ENCODE measurements at places on chromosomes 7 and 10. TPM values are rescaled to one million over a fixed set of nuclear protein-coding genes. Genes with fewer than 3 reads are reported as not detected.
A peak's percentile ranks its signal among the peaks of the same experiment; 100 is the strongest.

MORN4 gene
- total RNA-seq = 5.6 TPM

DNA sequence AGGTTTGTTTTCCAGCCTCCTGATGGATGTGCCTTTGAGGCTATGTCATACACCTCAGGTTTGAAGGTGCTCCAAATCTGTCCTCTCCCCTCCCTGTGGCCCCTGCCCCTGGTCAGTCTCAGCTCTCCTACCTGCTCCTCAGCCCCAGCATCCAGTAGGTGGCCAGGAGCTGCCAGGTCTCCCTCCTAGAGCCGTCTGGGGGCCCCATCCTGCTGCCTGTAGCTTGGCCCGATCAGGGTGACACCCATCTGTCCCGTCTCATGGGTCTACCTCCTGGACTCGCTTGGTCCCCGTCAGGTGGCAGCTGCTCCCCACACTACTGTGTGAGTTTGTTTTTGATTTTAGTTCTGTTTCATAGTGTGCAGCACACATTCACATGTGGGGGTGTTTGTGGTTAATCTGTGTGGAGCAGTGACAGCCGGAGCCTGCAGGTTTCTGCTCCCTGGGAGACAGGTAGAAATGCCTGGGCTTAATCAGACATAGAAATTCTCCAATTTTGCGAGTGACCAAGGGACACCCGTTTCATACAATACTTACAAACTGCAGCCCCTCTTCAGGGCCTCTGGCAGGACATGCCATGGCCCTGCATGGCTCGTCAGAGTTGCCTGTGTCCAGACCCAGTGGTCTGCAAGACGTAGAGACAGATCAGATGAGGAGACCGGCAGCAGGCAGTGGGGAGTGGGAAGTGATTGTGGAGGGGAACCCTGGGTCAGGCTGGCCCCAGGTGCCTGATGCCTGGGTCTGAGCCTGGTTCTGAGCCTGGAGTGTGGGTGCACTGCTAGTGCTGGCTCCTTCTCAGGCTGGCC is 17.1 kb downstream of the ADCY1 start:
- no peak for DNase-seq

WNT2 gene
- total RNA-seq = 2.7 TPM

GRCh38 chr10:81095238-81095637 is 557.5 kb downstream of the SH2D4B start:
- DNase-seq = no peak

DNA sequence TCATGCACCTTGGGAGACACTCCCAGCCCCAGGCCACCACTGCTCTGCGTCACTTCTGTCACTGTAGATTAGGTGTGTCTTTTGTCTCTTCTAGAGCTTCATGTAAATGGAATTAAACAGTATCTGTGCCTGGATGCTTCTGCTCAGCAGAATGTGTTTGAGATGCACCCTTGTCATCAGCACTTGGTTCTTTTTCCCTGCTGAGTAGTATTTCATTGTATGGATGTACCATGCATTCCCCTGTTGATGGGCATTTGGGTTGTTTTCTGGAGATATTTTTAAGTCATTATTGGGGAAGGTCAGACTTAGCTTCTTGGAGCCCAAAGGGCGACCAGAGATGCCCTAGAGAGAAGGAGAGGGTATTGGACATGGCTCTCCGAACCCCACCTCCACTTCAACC is 124.3 kb upstream of the MACROH2A2 start:
- DNase-seq = no peak

CYP26A1 gene
- 1.9 TPM for total RNA-seq

GRCh38 chr7:83410989-83411591 is 237.8 kb downstream of the SEMA3E start:
- DNase-seq = peak; percentile 73

GRCh38 chr7:25885057-25885576 is 266.9 kb upstream of the NFE2L3 start:
- DNase-seq = no peak

DNA sequence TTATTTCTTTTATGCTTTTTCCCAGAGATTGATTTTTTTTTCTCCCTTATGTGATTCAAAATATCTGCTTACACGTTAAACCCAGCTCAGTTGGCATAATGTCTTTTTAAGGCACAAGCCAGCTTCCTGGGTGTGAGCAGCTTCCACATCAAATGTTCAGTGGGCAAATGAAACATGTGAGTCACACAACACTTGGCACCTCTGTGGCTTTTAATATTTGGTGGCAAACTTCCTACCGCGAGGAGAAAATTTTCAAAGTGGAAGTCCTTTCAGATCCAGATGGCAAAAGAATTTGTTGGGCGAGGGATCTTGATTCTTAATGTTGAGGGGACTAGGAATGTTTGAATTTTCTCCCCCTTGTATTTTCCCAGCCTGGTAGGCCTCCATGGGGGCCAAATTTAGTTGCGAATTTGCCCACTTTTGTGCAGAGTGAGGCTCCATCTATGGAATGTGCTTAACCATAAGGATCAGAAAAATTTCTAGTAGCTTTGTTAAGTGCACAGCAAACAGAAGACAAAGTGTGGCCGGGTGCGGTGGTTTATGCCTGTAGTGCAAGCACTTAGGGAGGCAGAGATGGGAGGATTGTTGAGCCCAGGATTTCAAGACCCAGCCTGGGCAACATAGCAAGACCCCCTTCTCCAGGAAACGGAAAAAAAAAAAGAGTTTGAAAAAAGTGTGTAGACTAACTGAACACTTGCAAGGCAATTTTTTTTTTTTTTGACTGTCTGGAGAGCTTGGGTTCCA is 31.0 kb downstream of the CUX1 start:
- DNase-seq = no peak

CLEC2L gene
- total RNA-seq = not detected

CAMK2G gene
- 37.7 TPM for total RNA-seq

ARF5 gene
- 149 TPM for total RNA-seq

DNA sequence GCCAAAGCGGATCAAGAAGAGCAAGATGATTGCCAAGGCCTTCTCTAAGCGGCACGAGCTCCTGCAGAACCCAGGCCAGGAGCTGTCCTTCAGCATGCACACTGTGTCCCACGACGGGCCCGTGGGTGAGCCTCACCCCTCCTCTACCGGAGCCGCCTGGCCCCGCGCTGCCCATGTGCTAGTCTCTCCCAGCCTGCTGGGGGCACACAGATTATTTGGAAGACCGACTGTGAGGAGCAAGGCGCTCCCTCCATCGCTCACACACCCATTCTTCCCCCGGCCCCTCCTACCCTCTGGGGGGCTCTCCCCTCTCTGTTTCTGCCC is 13.9 kb upstream of the AHCYL2 start:
- DNase-seq = no peak

GRCh38 chr7:34208878-34209621 is 303.7 kb downstream of the BMPER start:
- DNase-seq = peak; percentile 47

GRCh38 chr7:158672975-158673374 is 31.6 kb downstream of the NCAPG2 start:
- no peak for DNase-seq

DNA sequence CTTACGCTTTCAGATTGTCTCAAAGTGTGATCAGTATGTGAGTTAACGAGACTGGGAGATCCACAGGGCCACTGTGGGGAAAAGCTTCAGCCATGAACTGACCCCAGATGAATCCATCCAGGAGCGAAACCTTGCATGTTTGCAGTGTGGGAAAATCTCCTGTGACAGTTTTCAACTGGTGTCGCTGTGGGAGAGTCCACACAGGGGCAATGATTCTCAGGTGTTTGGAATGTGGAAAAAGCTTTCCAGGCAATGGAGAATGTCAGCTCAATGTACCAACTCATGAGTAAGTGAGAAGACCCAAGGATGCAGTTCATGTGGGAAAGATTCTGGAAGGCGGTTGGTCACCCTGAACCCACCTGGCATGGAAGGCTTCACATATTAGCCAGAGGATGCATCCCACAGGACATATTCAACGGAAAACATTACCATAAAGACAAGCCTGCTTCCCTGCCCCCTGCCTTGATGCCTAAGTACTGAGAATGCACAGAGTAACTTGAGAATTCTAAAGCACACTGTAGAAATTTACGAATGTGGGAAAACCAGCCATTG is 204.1 kb upstream of the BMPER start:
- DNase-seq = no peak

POM121 gene
- 10.3 TPM for total RNA-seq

DNA sequence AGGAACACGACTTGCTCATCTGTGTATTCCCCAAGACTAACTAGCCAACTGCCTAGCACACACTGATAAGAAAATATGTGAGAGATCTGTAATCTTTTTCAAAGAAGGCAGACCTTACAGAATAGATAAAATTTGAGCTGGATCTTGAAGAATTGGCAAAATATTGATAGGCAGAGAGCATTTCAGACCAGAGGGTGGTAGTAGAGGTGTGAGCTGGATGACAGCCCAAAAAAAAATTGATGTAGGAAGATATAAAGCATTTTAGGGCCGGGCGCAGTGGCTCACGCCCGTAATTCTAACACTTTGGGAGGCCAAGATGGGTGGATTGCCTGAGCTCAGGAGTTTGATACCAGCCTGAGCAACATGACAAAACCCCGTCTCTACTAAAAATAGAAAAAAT is 1.2 kb upstream of the ZNF746 start:
- DNase-seq = no peak

GRCh38 chr10:50506861-50507573 is 116.7 kb downstream of the SGMS1 start:
- peak; percentile 62 for DNase-seq

VSIR gene
- 19.5 TPM for total RNA-seq

DNA sequence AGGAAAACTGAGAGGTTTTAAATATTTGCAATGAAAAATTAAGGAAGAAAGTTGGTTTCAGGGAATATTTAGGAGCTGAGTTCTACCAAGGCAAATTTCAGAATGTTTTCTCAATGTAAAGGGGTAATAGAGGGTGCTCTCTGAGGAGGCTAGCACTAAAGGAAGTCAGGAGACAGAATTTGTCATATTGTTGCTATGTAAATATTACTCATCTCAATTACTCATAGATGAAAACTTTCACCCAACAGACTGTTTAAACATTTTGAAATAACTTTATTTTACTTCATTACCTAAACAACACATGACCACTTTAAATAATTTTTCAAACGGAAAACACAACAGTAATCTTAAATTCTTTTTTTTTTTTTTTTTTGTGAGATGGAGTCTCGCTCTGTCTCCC is 274.8 kb upstream of the NRG3 start:
- DNase-seq = no peak

DNA sequence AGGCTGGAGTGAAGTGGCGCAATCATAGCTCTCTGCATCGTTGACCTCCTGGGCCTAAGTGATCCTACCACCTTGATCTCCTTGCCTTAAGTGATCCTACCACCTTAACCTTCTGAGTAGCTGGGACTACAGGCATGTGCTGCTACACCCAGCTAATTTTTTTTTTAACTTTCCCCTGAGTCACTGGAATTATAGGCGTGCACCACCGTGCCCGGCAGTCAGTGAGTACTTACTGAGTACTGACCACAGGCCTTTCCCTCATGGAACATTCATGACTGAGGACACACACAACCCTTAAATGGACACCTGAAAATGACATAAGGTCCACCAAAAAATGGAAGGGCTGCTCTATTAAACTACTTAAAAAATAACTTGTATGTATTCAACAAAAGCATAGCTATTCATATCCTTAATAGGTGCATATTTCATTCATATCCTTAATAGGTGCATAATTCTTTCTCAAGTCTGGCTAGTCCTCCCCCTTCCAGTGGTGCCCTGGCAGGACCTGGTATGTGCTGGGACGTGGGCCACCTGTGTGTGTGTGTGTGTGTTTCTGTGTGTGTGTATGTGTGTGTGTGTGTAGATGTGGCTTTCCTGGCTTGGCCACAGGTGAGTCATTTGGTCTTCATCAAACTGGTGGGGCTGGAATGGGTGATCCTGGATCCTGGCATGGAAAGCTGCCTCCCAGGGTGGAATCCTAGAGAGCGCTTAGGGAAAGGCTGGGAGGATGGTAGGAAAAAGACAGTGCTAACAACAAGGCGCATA is 3.5 kb downstream of the FAM180A start:
- DNase-seq = no peak

DNA sequence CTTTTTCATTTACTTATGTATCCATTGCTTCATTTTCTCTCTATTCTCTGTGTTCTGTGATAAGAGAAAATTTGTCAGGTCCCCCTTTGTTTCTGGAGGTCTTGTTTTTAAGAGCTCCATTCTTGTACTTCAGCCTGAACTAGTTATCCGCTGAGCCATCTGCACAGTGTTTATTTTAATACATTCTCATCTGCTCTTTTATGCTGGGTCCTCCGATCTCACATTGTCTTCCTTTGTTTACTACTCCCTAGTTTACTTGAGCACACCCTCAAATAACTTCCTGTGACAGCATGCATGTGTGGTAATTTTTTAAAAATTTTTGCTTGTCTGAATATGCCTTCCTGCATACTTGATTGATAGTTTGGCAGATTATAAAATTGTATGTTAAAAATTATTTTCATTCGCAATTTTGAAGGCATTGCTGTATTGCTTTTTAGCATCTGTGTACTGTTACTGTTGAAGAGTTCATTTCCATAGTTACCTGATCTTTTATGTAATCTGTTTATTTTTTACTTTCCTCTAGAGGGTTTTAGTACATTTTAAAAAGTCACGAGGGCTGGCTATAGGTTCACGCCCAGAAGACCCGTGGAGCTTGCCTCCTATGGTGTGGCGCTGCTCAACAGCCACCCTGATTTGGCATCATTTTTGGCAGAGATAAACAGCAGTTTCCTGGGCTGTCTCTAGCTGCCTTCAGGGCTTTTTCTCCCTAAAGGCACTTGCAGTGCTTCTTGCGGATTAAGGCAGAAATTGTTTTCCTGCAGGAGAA is 31.9 kb downstream of the RSBN1L start:
- peak; percentile 63 for DNase-seq

GRCh38 chr10:67269828-67270227 is 344.0 kb downstream of the LRRTM3 start:
- no peak for DNase-seq

DNA sequence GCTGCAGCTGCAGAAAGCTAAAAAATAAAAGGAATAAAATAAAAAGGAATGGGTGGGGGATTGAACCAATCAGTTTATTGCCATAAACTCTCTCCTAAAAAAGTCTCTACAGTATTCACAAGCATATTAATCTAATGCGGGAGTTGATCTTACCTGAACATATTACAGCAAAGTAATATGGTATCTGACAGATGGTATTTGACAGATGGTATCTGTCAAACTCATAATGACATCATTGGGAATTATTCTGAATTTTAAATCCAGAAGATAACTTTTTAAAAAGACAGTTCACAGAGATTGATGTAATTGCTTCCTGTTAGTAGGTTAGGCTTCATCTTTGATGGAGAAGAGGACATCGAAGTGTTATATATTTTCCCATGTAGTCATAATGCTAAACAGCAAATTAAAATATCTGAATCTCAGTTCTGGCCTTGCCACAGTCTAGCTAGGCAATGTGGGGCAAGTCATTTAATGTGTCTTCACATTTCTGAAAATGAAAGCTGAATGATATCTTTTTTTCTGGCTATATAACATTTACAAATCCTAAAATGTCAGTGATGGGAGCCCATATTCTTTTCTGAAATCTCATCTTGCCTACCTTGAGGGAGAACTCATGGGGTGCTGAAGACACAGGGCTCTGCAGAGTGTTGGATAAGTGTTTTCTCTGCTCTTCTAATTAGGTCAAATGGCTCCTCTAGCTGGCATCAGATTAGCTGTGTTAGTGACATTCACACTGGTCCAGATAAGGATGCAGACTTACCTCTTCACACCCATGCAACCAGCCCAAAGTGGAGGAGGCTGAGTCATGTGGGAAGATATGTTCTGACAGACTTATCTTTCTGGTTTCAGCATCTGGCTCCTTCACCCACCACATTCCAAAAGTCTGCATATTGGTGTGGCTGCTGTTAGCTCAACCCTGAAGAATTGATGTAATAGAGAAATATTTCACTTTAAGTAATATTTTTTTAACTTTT is 2.1 kb upstream of the LIPM start:
- no peak for DNase-seq
